ENCODE measurements at places on chromosomes 7 and 10.

GRCh38 chr7:30887464-30887872 is 24.2 kb upstream of the AQP1 start:
- DNase-seq: no peak

DNA sequence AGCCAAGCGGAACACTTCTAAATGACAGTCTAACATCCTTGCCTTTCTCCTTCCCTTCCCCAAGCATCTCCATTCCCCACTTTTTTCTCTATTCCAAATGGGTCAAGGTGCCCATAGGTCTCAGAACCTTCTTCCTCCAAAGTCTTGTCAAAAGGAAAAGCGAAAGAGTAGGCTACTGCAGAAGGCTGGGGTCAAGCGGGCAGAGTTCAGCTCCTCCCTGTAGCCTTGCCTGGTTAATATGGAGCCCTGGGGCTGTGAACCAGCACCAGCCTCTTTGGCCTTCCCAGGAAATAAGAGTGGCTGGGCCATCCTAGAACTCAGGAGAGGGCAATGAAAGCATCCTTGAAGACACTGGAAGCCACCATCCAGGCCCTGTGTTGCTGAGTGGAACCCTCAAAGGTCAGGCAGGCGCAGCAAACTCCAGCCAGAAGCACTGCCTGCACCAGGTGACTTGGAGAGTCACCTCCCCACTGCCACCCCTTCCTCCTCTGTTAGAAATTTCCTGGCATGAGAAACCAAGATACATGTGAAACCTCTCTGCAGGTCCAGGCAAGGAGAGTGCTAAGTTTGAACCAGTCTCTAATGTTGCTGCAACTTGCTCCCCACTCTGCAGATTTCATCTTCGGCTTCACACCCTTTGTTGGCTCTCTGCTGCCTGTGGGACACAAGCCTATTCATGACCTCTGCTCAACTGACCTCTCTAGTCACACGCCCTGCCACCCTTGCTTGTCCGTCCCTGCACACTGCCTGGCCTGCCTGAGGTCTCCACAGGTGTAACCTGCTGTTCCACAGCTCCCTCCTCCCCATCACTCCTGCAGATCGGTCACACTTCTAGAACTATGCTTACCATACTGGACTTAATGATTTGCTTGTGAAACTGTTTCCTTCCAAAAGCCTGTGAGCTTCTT is 74.9 kb downstream of the SH3PXD2A start:
- DNase-seq: no peak

- no peak for DNase-seq
These were observed 88.0 kb downstream of the MDFIC start for GRCh38 chr7:115009736-115010440.

GRCh38 chr10:670038-670437 is 19.4 kb downstream of the DIP2C start:
- no peak for DNase-seq

- peak; percentile 1 for DNase-seq
These were observed 380.0 kb downstream of the REEP3 start for GRCh38 chr10:63901228-63901627.

DNA sequence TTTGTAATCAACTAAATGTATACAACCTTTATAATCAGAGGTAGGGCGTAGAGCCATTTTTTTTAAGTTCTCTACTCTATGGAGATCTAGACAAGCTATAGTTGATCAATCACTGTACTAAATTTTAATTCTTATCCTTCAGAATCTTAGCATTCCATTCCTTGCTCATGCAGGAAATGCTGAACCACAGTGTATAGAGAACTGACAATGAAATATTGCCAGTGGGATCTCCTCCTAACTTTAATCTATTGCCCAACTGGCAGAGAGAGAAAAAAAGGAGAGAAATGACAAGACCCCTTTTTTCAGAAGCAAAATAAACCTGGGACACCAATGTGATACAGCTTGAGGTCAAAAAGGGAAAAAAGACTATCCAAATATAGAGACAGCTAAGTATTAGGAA is 26.4 kb upstream of the PPP3CB start:
- DNase-seq: no peak

DNA sequence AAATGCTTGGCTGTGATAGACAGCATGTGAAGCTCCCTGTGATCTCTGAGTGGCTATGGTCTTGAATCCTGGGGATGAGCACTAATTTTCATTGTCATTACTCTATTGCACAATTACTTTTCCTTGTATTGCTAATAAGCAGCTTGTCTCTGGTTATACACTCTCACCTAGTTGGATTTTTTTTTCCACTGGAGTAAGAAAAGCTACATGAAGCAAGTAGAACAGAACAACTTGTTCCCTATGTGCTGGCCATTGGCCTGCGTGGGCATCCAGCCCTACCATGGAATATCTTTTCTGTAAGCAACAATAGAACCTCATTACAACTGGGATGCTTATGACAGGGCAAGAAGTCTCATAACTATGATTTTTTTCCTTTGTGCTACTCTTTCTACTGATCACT is 807.4 kb downstream of the TNS3 start:
- DNase-seq: no peak

DNA sequence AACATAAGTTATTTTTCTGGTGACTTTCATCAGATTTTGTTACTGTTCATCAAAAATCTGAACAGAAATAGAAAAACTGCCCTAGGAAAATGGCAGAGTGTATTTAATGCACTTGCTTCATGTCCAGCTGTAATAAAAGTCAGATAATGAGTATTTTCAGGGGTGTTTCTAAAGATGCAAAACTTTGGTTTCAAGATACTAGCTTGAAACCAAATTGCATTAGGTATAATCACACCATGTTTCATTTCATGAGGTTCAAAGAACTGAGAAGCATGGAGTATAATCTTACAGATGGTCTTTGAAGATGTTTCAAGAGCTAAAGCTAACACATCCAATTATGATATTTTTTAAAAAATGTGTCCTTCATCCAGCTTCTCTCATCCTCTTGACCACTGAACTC is 128.9 kb downstream of the NRCAM start:
- DNase-seq: no peak

DNA sequence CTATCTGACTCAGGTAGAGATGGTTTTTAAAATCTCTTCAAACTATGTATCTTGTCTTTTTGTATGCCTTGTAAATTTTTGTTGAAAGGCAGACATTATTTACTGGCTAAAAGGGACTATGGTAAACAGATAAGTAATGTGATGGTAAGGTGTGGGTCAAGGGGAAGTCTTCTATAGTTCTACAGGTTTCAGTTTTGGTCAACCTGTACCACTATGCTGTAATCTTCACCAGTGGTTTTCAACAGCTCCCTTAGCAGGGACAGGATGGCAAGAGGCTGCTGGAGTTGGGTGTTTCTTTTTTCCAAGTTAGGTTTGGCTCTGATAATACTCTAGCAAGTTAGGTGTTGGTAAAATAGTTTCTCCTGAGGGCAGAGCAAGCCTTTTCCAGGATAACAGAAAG is 32.7 kb upstream of the FZD8 start:
- no peak for DNase-seq

- DNase-seq: no peak
These were observed 41.3 kb downstream of the SLC16A12 start for GRCh38 chr10:89494068-89494467.

GRCh38 chr7:106080300-106080987 is 31.7 kb downstream of the SYPL1 start:
- no peak for DNase-seq

GRCh38 chr7:125423458-125424155 is 494.0 kb upstream of the POT1 start:
- DNase-seq: peak; percentile 91

Measured in dermis blood vessel endothelial cell (primary cell).